ENCODE measurements at places on chromosomes 2 and 18.

DNA sequence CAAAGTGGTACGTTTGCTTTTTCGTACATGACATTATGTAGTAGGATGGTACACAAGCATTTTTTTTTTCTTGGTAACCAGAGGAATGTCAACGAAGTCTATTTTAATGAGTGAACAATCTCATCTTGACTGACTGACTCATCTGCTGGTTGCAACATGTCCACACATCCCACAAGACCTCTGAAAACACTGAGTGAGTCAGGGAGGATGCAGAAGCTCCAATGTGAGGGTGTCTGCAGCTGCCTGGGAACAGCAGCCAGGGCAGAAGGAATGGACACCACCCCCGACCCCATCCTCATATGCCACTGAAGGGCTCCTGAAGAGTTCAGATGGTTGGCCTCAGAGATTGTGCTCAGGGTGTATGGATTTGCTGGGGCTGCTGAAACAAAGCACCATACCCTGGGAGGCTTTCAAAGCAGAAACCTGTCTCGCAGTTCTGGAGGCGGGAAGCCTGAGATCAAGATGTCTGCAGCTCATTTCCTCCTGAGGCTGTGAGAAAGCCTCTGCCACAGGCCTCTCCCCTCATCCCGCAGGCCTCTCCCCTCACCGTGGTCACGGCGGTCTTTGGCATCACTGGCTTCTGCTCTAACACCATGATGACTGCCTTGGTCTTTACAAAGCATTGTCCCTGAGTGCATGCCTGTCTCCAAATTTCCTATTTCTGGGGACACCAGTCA, 124.6 kb downstream of the LRATD1 start:
- no peak for DNase-seq

- DNase-seq = no peak
Measured at GRCh38 chr2:127607399-127607908, 38.5 kb upstream of the GPR17 start.

DNA sequence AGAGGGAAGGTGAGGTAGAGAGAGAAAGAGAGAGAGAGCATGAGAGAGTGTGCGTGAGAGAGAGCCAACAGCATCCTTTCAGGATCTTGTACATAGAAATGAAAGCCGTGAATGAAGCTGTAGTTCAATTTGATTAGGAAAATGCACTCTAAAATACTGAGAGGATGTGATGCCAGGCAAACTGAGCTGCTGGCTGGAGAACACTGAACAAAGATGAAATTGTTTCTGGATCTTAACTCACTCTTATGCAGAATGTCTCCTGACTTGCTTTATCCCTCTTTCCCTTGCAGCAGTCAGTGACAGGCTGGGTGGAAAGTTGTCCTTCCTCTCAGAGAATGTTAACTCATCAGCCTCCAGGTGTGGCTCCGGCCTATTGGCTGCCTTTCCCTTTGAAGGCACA, 10.7 kb downstream of the LYPD1 start:
- no peak for DNase-seq

- DNase-seq = no peak
Measured at GRCh38 chr2:121005453-121005852, 269.8 kb downstream of the GLI2 start.

DNA sequence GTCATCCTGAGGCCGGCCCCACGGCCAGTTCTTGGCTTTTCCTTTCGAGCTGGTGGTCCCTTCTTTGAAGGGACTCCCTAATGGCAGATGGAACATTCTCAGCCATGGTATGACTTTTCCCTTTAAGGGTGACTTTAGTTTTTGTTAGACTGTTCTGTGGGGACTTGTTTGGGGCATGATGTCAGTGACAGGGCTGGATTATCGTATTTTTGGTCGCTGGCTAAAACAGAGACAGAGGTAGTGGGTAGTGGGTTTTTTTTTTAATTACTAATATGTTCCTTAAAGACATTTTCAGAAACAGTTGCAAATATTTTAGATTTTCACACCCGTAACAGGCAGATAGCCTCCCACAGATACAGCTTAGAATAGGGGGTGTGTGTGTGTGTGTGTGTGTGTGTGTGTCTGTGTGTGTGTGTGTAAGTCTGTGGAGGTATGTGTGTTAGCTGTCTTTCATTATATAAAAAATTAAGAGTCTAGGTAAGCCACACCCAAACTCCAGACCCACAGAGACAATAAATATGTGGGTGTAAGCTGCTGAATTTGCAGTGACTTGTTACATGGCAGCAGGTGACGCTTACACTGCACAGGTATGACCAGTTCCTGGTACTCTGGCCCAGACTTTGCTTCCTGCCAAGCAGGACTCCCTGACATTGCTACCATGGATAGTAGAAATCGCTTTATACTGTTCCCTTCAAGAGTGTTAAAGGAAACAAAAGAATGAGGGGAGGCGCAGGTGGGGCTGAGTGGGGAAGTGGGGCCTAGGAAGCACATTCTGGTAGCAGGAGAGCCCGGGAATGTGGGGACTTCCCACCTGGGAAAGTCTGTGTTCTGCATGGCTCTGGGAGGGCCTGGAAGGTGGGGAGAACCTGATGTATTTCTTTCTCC, 20.9 kb downstream of the NCK2 start:
- no peak for DNase-seq

DNA sequence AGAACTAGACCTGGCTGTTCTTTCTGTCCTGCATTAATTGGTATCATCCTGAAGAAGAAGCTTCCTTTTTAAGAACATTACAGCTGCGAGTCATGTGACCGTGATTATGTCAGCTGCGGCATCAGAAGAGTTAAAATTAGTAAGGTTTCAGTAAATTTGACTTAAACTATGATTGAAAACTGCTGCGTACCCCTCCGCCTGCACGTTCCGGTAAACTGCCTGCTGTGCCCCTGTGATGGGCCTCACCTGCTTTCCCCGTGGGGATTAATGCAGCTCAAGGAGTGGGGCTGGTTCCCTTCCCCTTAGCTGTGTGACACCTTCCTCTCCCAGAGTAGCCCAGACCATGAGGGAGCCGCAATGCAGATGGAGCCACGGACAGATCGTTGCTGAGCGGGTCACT, 36.1 kb upstream of the MYO3B start:
- DNase-seq = no peak

DNA sequence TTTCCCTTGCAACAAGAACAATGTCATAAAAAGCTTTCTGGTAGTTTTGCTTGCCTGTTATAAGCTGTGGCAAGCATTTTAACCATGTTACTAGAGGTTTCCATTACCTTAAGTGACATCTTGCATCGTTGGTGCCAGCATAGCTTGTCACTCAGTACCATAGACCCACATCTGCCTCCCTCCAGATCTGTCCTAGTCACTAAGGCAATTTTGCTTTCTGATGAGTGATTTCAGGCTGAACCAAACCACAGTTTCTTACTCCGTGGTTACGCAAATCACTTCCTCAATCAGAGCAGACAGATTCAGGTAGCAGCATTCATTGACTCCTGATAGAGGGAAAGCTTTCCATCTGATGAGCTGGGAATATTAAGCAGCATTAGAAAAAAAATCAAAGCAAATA, 1057.5 kb upstream of the FAM98A start:
- DNase-seq = no peak

DNA sequence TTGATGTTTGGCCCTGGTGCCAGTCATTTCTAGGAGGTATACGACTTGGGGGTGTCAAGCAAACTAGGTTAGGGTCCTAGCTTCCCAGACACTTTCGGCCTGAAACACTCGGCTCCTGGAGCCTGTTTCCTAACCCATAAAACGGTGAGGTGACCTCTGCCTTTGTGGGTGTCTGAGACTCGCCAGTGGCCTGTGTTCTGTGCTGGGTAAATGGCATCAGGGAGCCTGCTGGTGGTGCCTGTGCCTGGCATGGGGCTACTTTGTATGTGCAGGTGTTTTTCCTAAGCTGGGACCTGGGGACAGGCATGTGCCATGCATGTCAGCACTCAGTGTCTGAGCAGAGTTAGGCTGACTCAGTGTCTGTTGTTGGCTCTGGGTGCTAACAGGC, 139.2 kb downstream of the GLI2 start:
- no peak for DNase-seq

DNA sequence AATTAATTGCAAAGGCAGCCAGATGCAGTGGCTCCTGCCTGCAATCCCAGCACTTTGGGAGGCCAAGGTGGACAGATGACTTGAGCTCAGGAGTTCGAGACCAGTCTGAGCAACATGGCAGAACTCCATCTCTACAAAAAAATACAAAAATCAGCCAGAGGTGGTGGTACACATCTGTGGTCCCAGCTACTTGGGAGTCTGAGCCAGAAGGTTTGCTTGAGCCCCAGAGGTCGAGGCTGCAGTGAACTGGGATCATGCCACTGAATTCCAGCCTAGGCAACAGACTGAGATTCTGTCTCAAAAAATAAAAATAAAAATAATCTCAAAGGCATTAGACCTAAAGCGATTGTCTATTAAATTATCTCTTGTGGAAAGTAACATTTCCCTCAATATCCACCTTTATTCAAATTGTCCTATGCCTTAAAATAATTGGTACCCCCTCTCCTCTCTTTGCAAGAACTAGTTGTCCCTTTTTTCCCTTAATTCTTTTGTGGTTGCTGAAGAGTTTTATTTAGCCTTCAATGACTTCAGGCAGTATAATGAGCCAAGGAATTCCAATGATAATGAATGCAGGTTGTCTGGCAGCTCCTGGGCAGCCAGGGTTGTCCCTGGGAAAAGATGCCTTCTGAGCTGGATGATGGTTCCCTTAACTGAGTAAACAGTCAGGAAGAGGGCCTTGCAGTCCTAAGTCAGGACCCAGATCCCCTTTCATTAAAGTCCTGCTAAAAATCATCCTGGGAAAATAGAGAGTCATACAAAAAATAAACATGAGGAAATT, 32.2 kb downstream of the GPR75 start:
- DNase-seq = no peak

DNA sequence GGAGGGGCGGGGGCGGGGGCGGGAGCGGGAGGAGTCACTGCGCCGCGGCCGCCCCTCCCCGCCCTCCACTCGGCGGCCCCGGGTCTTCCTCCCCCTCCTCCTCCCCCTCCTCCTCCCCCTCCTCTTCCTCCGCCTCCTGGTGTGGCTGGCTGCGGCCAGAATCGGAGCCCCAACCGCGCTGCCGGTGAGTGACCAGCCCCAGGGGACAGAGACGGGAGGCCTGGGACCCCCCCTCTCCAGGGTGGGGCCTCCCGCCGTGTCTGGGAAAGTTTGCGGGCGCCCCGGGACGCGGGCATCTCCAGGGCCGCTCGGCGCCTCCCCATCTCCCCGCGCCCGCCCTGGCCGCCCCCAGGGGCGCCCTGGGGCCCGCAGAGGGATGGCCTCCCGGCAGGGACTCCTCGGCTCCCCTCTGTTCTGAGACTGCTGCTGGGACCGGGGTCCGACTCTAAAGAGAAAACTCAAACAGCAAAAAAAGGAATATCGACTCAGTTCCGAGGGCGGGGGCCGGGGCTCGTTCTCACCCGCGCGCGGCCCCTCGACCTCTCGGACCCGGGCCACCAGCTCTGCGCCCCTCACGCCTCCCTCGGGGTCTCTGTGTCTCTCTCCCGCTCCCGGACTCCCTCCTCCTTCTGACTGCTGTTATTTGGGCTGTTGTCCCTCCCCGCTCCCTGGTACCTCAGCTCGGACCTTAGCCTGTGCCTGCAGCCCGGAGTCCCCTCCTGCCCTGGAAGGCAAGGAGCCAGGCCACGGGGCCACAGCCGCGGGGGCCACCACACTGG, at the start of gene STON1:
Gene STON1, plus strand, starts transcription at position 122 of the 779 bp plus-strand sequence. CDS start 50,480 bp downstream, outside the sequence.
- no peak for DNase-seq

GRCh38 chr2:109206569-109207146, 77.7 kb downstream of the SH3RF3 start:
- no peak for DNase-seq

- DNase-seq = no peak
Measured at GRCh38 chr2:84904717-84905174, 710 bp upstream of the TMSB10 start.

DNA sequence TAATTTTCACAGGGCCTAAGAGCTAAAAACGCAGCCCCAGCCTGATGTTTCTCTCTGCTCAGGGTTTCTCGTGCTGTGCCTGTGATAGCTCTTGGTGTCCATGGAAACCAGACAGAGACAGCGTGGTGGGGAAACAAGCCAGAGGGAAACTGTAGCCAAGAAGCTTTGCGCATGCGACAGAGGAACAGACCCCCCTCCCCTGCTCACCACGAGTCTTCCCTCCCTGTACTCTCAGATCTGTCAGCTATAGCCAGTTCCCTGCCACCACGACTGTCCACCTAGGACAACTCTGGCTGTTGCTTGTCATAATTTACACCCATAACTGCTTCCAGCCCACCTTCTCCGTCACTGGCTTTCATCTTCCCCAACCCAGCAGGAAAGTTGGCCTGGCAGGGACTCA, 13.2 kb upstream of the DNAJC27 start:
- DNase-seq = no peak

DNA sequence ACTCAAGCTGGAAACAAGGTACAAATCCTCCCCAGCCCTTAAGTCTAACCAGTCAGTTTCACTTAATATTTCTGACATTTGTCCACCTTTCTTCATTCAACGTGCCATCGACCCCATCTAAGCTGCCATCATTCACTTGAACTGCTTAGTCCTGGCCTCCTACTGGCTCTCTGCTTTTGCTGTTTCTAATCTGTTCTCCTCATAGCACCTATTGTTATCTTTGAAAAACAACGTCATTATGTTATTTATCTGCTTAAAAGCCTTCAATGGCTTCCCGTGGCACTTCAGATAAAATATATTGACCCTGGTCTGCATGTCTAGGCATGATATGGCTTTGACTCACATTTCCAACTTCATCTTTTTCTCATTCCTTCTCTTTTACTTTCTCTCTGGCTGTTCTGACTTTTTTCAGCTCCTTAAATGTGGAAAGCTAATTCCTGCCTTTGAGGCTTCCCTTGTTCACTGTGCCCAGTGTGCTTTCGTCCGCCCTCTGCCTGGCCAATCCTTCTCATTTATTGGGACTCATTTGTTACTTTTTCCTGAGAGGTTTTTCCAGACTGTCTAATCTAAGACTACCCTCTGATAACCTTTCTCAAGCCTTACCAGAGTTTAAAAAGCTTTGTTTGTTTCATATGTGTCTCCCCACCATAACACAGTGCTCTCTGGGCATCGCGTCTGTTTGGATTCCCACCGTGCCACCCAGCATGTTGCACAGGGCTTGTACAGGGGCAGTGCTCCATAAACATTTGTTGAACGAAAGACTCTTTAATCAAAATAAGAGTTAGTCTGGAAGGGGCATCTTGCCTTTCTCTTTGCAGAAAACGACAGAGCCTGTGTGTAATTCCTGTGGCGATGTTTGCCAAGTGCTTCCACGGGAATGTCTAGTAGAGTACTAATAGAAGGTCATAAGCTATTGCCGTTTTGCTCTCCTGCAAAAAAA, 183.9 kb downstream of the FMNL2 start:
- DNase-seq = no peak

GRCh38 chr2:42761554-42761953, 2.4 kb downstream of the OXER1 start:
- no peak for DNase-seq
